ENCODE measurements at places on chromosomes 6 and 20. TPM values are rescaled to one million over a fixed set of nuclear protein-coding genes. Genes with fewer than 3 reads are reported as not detected.

DNA sequence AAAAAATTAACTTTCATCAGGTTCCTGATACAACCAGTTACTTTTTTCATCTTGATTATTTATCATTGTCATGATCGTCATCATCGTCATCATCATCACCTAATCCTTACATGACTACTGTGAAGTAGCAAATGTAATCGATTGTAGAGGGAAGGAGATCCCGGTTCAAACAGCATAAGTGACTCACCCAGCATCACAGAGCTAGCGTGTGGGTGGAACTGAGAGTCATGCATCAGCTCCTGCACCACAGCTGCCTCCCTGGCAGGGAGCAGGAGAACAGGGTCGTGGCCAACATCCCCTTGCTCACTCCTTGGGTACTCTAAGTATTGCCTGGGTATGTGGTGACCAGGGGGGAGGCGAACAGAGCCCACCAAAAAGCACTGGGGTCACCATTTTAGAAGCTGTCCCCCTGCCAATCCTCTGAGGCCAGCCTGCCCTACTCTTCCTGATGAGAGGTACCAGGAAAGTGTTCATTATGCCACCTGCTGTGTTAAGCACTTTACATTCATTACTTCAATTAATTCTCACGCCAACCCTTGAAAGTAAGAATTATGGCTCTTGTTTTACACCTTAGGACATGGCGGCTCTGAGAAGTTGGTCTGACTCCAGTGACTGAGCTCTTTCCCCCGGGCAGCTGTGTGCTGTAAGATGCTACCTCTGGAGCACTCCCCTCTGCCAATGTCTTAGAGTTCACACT lies 425.2 kb downstream of the CD83 start:
- H3K36me3 ChIP-seq = no peaks in the 10 kb centered on the region
- H3K27me3 ChIP-seq = no peaks in the 10 kb centered on the region

DNA sequence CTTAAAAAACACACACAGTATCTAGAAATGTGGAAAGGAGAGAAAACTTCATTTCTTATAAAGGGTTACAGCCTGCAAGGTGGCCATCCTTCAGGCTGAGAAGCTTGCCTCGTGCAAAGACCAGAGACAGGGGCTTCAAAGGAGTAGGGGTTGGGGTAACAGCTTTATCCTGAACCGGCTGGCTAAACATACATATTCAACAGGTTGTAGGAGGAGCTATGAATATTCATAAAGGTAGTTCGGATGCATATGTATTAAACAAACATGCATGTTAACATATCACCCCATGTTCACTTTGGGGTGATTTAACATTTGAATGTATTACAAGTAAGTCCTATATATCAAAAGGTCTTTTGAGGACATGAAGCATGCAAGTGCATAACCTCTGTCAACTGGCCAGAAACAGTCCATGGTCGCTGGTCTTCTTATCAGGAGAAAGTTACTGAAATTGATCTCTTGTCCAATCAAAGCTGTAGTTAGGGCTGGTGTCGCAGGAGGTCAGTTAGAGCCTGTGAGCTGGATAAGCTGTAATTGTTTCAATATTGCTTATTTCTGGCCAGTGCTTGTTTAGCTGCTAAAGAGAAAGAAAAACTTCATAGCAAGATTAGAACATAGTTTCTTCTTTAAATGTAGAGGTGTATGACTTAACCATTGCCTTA lies 2.3 kb upstream of the STMND1 start:
- H3K36me3 ChIP-seq = no peaks in the 10 kb centered on the region
- DNase-seq = no peak
- H3K4me3 ChIP-seq = no peak overlapping the region

- H3K36me3 ChIP-seq = no peaks in the 10 kb centered on the region
- no peak overlapping the region for H3K4me3 ChIP-seq
- H3K27me3 ChIP-seq = peaks cover 2% of the 10 kb centered on the region
- no peak overlapping the region for H3K27ac ChIP-seq
Measured at GRCh38 chr20:51331481-51331880, 211.0 kb downstream of the NFATC2 start.

DNA sequence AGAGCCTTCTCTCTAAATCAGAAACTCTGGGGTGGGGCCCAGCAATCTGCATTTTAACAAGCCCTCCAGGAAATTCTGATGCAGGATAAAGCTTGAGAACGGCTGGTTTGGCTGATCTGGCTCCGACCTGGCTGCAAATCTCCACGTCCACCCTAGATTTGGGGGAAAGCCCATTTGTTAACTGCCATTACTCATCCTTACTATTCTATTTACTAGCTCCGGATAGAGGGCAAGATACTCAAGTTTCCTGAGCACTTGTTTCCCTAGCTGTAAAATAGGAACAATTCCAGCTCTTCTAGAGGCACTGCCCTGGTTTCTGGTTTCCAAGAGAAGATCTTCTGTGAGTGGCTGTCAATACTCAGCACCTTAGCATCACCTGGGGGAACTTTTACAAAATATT lies 44.4 kb downstream of the DAAM2 start:
- H3K27me3 ChIP-seq = no peaks in the 10 kb centered on the region
- no peaks in the 10 kb centered on the region for H3K36me3 ChIP-seq
- no peak overlapping the region for H3K27ac ChIP-seq
- no peaks in the 10 kb centered on the region for H3K4me1 ChIP-seq

- DNase-seq = no peak
- H3K27ac ChIP-seq = no peak overlapping the region
- H3K4me3 ChIP-seq = no peak overlapping the region
- no peaks in the 10 kb centered on the region for H3K36me3 ChIP-seq
Measured at GRCh38 chr6:82597201-82597600, 233.6 kb downstream of the TPBG start.

- no peak overlapping the region for H3K4me3 ChIP-seq
- no peaks in the 10 kb centered on the region for H3K4me1 ChIP-seq
- no peak for DNase-seq
- H3K27ac ChIP-seq = no peak overlapping the region
- H3K36me3 ChIP-seq = peaks cover 52% of the 10 kb centered on the region
Measured at GRCh38 chr20:51460569-51461265, 81.8 kb downstream of the NFATC2 start.

DNA sequence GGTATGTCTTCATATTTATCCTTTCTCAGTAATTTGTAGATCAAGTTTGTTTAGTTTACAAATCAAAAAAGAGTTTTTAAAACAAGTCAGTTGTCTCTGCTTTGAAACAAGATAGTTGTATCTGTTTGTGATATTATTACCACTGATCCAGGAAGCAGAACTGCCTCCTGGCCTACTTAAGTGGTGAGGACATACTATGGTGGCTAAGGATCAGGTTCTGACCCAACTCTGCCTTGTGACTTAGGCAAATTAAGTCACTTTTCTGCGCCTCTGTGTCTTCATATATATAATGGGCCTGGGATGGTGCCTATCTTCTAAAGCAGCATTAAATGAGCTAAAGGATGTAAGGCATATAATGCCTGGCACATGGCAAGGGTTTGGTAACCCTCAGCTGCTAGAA lies 8.7 kb downstream of the ANKS1A start:
- no peaks in the 10 kb centered on the region for H3K27me3 ChIP-seq
- DNase-seq = no peak
- no peak overlapping the region for H3K4me3 ChIP-seq
- H3K36me3 ChIP-seq = peaks cover 2% of the 10 kb centered on the region
- H3K4me1 ChIP-seq = peaks cover 16% of the 10 kb centered on the region

GRCh38 chr6:36028088-36028876 lies 674 bp downstream of the MAPK14 start:
- H3K27ac ChIP-seq = peak overlapping the region; percentile 86
- peak overlapping the region; percentile 98 for H3K4me3 ChIP-seq
- peaks cover 4% of the 10 kb centered on the region for H3K27me3 ChIP-seq
- no peaks in the 10 kb centered on the region for H3K4me1 ChIP-seq
- no peaks in the 10 kb centered on the region for H3K36me3 ChIP-seq

GRCh38 chr20:23155141-23155590 lies 69.0 kb upstream of the CD93 start:
- no peak overlapping the region for H3K4me3 ChIP-seq
- H3K36me3 ChIP-seq = no peaks in the 10 kb centered on the region
- no peak for DNase-seq
- no peaks in the 10 kb centered on the region for H3K27me3 ChIP-seq
- H3K27ac ChIP-seq = no peak overlapping the region

- no peaks in the 10 kb centered on the region for H3K4me1 ChIP-seq
- H3K27me3 ChIP-seq = no peaks in the 10 kb centered on the region
- H3K36me3 ChIP-seq = peaks cover 17% of the 10 kb centered on the region
- H3K4me3 ChIP-seq = no peak overlapping the region
Measured at GRCh38 chr6:20153194-20153593, 59.1 kb downstream of the MBOAT1 start.

DNA sequence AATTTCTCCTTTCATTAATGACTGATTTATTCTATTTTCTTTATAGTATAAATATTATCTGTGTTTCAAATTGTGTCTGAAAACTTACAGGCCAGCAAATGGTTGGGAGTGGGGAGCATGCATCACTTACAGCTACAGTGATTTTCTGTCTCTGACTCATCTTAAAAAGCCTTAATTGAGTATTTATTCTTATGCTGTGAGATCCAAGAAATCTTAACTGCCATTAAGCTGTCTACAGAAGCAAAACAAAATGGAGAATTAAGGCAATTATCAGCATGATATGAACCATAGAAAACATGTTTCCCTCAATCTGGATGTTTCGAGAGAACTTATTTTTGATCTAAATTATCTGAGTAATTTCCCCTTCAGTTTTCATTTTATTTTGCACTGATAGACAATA lies 831.2 kb downstream of the KIF16B start:
- no peaks in the 10 kb centered on the region for H3K36me3 ChIP-seq
- no peak overlapping the region for H3K27ac ChIP-seq
- H3K27me3 ChIP-seq = no peaks in the 10 kb centered on the region
- H3K4me3 ChIP-seq = no peak overlapping the region
- no peak for DNase-seq

GRCh38 chr6:109297406-109298110 lies 84.7 kb downstream of the CD164 start:
- peak overlapping the region; percentile 48 for H3K27ac ChIP-seq
- no peaks in the 10 kb centered on the region for H3K36me3 ChIP-seq

DNA sequence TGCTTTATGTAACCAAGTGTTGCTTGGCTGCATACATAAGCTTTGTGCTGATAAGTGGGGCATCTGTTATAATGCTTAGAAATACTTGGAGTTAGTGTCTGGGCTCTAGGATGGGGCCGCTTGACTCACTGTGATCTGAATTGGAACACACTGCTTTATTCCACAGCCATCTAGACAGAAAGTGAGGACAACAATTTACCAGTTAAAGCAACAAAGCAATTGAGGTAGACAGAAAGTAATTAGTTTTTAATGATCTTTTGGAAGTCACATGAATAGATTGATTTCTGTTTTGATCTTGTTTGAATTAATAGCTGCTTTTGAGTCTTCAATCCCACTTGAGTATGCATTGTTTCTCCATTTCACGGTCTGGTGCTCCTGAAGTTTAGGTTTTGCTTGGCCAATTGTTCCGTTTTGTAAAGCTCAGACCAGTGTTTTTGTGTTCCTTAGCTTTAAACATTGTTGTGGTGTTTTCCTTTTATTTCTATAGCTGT lies 157.5 kb downstream of the TRMT11 start:
- H3K4me3 ChIP-seq = no peak overlapping the region
- no peaks in the 10 kb centered on the region for H3K4me1 ChIP-seq
- H3K27ac ChIP-seq = no peak overlapping the region

DNA sequence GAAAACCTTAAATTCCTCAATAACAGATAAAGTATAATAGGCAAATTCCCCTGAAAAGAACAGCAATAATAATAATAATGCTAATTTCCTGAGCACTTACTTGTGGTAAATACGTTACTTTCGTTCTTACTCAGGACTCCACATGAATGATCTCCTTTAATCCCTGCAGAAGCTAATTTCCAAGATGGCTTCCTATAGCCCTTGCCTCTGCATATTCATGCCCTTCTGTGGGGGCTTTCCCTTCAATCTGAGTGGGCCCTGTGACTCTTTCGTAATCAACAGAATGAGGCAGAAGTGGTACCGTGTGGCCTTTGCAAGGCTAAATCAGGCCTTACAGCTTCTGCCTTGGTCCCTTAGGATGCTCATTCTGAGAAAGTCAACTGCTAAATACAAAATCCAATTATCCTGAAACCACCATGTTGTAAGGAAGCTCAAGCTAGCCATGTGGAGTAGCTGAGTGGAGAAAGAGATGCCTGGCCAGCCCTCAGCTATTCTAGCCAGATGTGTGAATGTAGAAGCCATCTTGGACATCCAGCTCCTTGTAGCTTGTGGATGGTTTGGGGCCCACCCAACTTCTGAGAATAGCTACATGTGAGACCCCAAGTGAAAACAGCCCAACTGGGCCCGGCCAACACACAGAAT lies 50.5 kb downstream of the MCUR1 start:
- H3K27ac ChIP-seq = no peak overlapping the region
- H3K4me1 ChIP-seq = no peaks in the 10 kb centered on the region
- DNase-seq = no peak
- H3K4me3 ChIP-seq = no peak overlapping the region

DNA sequence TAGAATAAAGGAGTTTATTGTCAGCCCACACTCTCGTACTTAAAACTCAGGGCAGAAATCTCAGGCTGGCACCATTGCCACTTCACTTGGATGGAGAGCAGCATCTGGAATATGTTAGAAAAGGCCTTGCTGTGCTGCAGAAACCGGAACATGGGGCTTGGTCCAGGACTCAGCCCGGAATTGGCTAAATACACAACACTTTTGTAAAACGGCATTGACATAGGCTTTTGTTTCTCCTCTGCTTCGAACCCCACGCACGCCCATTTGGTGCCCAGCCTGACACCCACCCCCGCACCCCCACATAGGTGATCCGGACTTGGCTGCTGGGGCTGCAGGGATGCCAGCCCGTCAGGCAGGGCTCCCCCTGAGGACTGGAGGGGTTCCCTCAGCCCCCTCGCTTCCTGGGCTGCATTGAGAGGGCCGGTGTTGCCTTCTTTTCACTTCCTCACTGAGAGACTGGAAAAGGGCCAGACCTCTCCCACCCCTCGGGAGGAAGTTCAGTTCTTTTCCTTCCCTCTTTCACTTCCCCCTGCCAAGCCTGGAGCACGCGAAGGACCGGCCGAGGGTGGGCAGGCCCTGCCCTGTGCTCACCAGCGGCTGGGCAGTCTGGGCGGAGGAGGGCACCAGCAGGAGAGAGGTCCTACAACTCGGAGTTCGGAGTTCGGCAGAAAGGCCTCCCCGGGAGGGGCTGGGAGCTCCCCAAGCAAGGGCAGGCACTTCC lies 17.9 kb upstream of the CST3 start:
- DNase-seq = peak; percentile 19
- no peak overlapping the region for H3K4me3 ChIP-seq
- no peak overlapping the region for H3K27ac ChIP-seq
- no peaks in the 10 kb centered on the region for H3K36me3 ChIP-seq

Gene NRN1
- polyA plus RNA-seq = 4.0 TPM

Gene ATP5F1E
- 115 TPM for polyA plus RNA-seq

Gene NFKBIL1
- 23.4 TPM for polyA plus RNA-seq

Gene MEI4
- 0.09 TPM for polyA plus RNA-seq

Gene ATP6V1G2
- 9.1 TPM for polyA plus RNA-seq

All from large intestine (tissue), 12 donors.